CD8-positive, alpha-beta memory T cell (primary cell): ENCODE measurements at places on chromosomes 7 and 10. TPM values are rescaled to one million over a fixed set of nuclear protein-coding genes. Genes with fewer than 3 reads are reported as not detected.

The CH25H gene
- not detected for total RNA-seq

DNA sequence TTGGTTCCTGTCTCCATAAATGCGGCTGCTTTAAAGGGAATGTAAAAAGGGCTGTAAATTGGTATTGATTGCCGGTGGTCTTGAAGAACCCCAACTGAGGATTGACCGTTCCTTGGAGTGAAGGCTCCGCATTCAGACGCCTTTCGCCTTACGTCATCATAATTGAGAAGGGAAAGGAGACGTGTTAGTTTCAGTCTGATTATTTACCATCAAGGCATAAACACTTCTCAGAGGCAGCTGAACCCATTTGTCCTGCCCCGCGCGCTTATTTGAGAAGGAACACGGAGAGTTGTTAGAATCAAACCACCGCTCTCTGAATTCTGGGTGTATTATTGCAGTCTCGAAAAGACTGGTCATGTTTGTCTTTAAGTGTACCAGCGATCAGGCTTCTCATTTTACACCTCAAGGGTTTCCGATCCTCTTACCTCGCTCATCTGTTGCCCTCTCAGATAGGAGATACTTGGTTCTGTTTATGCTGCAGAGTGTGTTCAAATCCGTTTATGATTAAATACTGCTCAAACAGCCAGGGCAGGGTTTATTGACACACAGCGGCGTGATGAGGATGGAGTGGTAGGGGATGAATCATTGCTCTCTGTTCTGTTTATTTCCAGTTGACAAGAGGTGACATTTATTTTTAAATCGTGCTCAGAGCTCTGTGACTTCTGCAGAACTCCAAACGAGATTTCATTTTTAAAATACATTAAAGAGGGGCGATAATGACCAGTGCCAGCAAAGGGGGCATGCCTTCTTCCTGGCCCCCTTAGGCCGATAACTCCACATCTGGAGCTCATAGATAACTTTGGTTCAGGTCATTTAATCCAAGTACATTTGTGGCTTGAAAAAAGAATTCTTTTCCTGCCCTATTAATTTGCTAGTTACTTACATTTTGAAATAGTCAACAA lies 30.4 kb downstream of the FOXK1 start:
- H3K4me3 ChIP-seq = no peak overlapping the region
- H3K4me1 ChIP-seq = peaks cover 8% of the 10 kb centered on the region
- no peak for DNase-seq

- no peak overlapping the region for H3K27ac ChIP-seq
- no peaks in the 10 kb centered on the region for H3K36me3 ChIP-seq
- H3K4me3 ChIP-seq = no peak overlapping the region
- H3K27me3 ChIP-seq = no peaks in the 10 kb centered on the region
- no peak for DNase-seq
- H3K4me1 ChIP-seq = no peaks in the 10 kb centered on the region
These were observed 13.5 kb downstream of the CRTAC1 start for GRCh38 chr10:98016772-98017475.

The MCM10 gene
- 71.3 TPM for total RNA-seq

The SFTPA1 gene
- not detected for total RNA-seq

The GIMAP4 gene
- total RNA-seq = 57.3 TPM

DNA sequence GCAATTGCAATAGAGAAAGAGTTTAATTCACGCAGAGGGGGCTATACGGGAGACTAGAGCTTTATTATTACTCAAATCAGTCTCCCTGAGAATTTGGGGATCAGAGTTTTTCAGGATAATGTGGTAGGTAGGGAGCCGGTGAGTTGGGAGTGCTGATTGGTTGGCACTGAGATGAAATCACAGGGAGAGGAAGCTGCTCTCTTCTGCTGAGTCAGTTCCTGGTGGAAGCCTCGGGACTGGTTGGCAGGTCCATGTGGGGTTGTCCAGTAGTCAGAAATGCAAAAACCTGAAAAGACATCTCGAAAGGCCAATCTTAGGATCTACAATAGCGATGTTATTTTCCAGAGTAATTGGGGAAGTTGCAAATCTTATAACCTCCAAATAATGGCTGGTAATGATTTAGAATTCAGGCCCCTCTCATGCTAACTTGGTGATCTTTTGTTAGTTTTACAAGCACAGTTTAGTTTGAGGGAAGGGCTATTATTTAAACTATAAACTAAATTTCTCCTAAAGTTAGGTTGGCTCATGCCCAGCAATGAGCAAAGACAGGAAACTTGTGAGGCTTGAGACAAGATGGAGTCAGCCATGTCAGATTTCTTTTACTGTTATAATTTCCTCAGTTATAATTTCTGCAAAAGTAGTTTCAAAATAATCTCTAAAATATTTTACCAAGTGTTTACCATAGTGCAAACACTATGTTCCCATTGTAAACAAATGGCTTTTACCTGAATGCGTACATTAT lies 39.4 kb upstream of the SLC25A13 start:
- no peaks in the 10 kb centered on the region for H3K36me3 ChIP-seq
- no peak for DNase-seq
- H3K27me3 ChIP-seq = no peaks in the 10 kb centered on the region

The CTAGE8 gene
- total RNA-seq = 0.58 TPM

GRCh38 chr10:63563623-63564022 lies 42.4 kb downstream of the REEP3 start:
- no peak overlapping the region for H3K27ac ChIP-seq
- H3K4me3 ChIP-seq = no peak overlapping the region
- no peaks in the 10 kb centered on the region for H3K27me3 ChIP-seq
- H3K4me1 ChIP-seq = peaks cover 6% of the 10 kb centered on the region
- DNase-seq = no peak

The UCMA gene
- total RNA-seq = not detected

The NUP205 gene
- 134 TPM for total RNA-seq

GRCh38 chr10:62348029-62348428 lies 26.1 kb upstream of the ZNF365 start:
- no peak overlapping the region for H3K27ac ChIP-seq
- DNase-seq = no peak
- H3K4me1 ChIP-seq = no peaks in the 10 kb centered on the region
- H3K36me3 ChIP-seq = no peaks in the 10 kb centered on the region

DNA sequence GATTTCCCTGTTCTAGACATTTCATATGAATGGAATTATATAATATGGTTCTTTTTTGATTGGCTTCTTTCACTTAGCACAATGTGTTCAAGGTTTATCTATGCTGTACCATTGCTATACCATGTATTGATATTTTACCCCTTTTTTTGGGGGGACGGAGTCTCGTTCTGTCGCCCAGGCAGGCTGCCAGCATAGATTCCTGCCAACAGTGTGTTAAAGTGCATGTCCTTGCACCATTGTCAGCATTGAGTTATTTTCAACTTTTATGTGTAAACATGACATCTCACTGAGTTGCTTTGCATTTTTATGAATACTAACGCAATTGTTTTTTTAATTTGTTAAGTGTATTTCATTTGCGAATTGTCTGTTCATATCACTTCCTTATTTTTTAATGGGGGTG lies 4.9 kb downstream of the ABCC2 start:
- no peak for DNase-seq
- H3K27me3 ChIP-seq = no peaks in the 10 kb centered on the region
- no peaks in the 10 kb centered on the region for H3K4me1 ChIP-seq
- no peaks in the 10 kb centered on the region for H3K36me3 ChIP-seq
- no peak overlapping the region for H3K27ac ChIP-seq

The PKD2L1 gene
- total RNA-seq = not detected

DNA sequence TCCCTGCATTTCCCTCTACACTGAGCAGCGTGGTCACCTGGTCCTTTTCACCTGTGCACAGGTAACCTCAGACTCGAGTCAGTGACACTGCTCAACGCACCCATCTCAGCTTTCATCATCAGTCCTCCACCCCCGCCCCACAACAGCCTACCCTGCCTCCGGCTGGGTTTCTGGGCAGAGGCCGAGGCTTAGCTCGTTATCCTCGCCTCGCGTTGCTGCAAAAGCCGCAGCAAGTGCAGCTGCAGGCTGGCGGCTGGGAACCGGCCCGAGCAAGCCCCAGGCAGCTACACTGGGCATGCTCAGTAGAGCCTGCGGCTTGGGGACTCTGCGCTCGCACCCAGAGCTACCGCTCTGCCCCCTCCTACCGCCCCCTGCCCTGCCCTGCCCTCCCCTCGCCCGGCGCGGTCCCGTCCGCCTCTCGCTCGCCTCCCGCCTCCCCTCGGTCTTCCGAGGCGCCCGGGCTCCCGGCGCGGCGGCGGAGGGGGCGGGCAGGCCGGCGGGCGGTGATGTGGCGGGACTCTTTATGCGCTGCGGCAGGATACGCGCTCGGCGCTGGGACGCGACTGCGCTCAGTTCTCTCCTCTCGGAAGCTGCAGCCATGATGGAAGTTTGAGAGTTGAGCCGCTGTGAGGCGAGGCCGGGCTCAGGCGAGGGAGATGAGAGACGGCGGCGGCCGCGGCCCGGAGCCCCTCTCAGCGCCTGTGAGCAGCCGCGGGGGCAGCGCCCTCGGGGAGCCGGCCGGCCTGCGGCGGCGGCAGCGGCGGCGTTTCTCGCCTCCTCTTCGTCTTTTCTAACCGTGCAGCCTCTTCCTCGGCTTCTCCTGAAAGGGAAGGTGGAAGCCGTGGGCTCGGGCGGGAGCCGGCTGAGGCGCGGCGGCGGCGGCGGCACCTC lies at the start of the genes KLLN and PTEN:
TSS of gene KLLN (minus strand) at position 481 of the 891 bp plus-strand sequence. CDS start 1,046 bp downstream, outside the sequence.
TSS of gene PTEN (plus strand) at position 573 of the 891 bp plus-strand sequence. CDS start 845 bp downstream, outside the sequence.
- DNase-seq = peak; percentile 71
- peaks cover 14% of the 10 kb centered on the region for H3K4me1 ChIP-seq
- H3K27me3 ChIP-seq = no peaks in the 10 kb centered on the region

DNA sequence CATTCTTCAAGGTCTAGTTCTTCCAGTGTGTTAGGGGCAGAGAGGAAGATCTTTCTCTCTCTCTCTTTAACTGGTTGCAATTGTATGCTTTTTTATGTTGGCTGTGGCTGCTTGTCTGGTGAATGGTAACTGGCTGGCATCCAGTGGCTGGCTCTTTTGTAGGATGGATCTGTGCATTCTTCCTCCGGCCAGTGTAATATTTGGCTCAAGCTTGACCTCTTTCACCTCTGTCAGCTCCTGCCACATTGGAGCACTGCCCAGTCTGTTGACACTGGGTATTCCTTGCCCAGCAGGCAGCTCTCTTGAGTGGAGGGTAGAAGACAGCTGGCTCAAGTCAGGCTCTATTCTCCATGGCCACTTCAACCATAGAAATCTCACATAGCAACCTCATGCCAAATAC lies 528.3 kb downstream of the PHTF2 start:
- no peaks in the 10 kb centered on the region for H3K36me3 ChIP-seq
- H3K27me3 ChIP-seq = no peaks in the 10 kb centered on the region

The DYNC1I1 gene
- not detected for total RNA-seq

GRCh38 chr7:45938626-45939302 lies 17.7 kb upstream of the IGFBP3 start:
- no peak overlapping the region for H3K27ac ChIP-seq
- H3K36me3 ChIP-seq = no peaks in the 10 kb centered on the region
- DNase-seq = no peak
- H3K27me3 ChIP-seq = no peaks in the 10 kb centered on the region

DNA sequence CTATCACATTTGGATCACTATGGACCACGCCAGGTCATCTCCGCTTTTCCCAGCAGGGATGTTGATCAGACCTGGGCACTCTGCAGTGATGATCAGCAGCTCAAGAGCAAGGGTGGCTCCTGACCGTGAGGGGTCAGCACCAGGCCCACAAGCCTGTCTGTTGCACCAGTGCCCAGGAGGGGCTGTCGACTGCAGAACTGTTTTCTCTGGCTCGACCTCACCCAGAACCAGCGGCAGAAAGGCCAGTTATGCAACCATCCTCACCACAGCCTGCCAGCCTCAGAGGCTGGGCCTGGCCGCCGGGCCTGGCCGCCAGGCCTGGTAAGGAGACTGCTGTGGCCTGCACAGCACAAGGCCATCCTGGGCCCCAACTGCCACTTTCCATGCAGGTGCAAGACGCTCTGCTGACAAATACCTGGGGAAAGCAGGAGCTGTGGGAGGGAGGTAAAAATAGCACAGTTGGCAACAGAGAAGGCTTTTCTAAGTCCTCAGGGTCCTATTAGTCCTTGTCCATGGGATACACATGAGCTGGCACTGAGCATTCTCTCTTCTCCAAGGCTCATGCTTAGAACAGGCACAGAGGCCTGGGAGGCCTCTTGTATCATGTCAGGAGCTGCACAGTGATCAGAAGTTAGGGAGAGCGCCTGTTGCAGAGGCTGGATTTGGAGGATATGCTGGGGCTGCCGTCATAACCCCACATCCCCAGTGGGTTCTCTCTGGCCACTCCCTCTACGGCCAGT lies 17.5 kb downstream of the KCNMA1 start:
- H3K27me3 ChIP-seq = no peaks in the 10 kb centered on the region
- no peaks in the 10 kb centered on the region for H3K36me3 ChIP-seq
- no peak overlapping the region for H3K27ac ChIP-seq
- DNase-seq = no peak
- no peaks in the 10 kb centered on the region for H3K4me1 ChIP-seq
- no peak overlapping the region for H3K4me3 ChIP-seq

The TFR2 gene
- 17.7 TPM for total RNA-seq

- no peak overlapping the region for H3K4me3 ChIP-seq
- H3K4me1 ChIP-seq = no peaks in the 10 kb centered on the region
- no peak overlapping the region for H3K27ac ChIP-seq
- peaks cover 3% of the 10 kb centered on the region for H3K27me3 ChIP-seq
- DNase-seq = no peak
These were observed 72.2 kb downstream of the DOCK4 start for GRCh38 chr7:112134039-112134438.

The SGCE gene
- 0.70 TPM for total RNA-seq
